ENCODE measurements at places on chromosomes 12 and 14. TPM values are rescaled to one million over a fixed set of nuclear protein-coding genes. Genes with fewer than 3 reads are reported as not detected.

The NTF3 gene
- not detected for total RNA-seq

The ZDHHC22 gene
- total RNA-seq: 0.29 TPM

The GLT1D1 gene
- not detected for total RNA-seq

The SMOC1 gene
- total RNA-seq: 18.2 TPM

The BRF1 gene
- 29.8 TPM for total RNA-seq

The JDP2 gene
- 34.0 TPM for total RNA-seq

The CLEC1B gene
- total RNA-seq: not detected

The METTL25 gene
- total RNA-seq: 2.6 TPM

The ADGRD1 gene
- 0.68 TPM for total RNA-seq

The VPS33A gene
- total RNA-seq: 18.5 TPM

The DCD gene
- not detected for total RNA-seq

The RIPK3 gene
- total RNA-seq: not detected

The ACACB gene
- total RNA-seq: 15.9 TPM

The MUCL1 gene
- not detected for total RNA-seq

The CCDC175 gene
- total RNA-seq: not detected

The C12orf56 gene
- 0.05 TPM for total RNA-seq

The FAM90A1 gene
- total RNA-seq: 0.16 TPM

The TPH2 gene
- total RNA-seq: not detected

The DERA gene
- 41.7 TPM for total RNA-seq

The RFX4 gene
- total RNA-seq: 0.08 TPM

The HSP90AA1 gene
- total RNA-seq: 630 TPM

The GMFB gene
- total RNA-seq: 42.3 TPM

The ORMDL2 gene
- 102 TPM for total RNA-seq

The PDZRN4 gene
- not detected for total RNA-seq

The PSEN1 gene
- total RNA-seq: 64.6 TPM

The MYF5 gene
- not detected for total RNA-seq
